ENCODE measurements at places on chromosomes 12 and 14.

DNA sequence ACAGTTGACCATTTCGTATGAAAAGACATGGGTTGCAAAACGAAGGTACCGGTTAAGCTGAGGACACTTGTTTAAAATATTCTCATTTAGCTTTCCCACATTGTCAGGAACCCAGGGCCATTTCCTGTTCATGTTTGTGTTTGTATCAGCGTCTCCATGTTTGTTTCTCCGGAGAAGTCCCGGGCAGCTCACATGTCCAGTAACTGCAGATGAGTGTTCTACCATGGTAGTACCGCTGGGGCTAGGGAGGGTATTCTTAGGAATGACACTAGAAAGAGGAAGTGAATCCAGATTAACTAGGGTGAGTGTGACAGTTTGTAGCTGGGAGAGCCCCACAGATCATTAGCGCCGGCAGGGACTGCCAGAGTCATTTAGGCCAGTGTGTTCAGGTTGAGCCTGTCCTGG, 50.0 kb upstream of the EVL start:
- DNase-seq = no peak

DNA sequence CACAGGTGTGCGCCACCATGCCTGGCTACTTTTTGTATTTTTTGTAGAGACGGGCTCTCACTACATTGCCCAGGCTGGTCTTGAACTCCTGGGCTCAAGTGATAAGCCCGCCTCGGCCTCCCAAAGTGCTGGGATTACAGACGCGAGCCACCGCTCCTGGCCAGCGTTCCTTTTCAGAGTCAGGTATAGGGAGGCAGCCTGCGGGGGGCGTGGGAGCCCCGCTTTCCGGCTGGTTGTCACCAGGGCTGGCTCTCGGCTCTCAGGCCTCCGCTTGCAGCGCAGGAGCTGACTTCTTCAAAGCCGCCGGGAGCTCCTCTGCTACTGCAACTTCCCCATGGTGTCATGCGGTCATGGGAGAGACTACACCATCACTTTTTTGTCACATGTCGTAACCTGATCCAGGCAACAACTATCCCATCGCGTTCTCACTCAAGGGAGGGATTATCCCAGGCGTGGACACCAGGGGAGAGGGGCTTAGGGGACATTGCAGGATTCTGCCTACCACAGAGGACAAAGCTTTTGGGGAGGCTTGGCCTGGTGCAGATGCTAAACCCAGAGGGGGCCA, 129.4 kb downstream of the SCARB1 start:
- no peak for DNase-seq

DNA sequence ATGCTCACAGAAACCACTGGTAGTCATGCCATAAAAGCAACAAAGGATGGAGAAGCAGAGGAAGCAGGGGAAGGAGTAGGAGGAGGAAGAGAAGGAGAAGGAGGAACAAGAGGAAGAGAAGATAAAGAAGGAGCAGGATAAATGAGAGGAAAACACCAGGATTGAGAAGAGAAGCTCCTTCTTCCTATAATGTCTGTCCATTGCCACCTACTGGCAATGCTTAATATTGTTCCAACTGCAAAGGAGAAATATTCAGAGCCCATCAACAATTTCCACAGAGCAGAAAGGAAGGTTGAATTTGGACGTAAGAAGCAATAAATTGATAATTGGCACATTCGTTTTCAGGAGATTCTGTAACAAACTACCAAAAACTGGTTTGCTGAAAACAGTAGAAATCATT, 898.4 kb downstream of the SLC16A7 start:
- DNase-seq = no peak

DNA sequence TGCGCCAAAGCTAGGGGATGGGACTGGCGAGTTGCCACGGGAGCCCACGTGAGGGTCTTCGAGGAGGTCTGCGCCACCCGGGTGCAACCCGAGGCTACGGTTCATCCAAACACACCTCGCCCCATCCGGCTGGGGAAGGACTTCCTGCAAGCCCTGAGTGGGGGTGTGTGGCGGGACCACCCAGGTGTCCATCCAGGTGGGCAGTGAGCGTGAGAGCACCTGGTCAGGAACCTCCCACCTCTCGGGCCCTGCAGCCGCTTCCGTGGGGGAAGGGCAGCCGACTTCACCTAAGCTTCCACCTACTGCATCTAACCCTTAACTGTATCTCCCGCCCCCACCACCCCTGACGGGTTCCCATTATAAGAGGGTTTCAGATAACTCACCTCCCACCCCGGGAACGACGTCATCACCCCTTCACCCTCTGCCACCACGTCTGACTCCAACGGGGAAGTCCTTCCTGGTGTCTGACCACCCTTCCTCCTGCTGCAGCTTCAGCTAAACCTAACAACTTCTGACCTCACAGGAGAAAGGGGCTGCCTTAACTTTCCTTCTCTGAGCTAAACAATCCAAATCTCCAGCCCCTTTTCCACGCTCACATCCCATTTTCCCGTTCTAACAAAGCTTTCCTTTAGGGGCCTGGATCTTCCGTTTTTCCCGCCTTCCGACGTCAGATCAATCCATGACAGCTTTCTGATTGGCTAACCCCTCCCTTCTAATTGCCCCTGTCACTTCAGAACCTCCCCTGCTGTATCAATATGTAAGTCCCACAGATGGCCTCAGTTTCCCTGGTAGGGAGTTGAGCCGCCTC, 27.4 kb upstream of the SMUG1 start:
- DNase-seq = no peak

- no peak for DNase-seq
Observed at GRCh38 chr12:103827911-103828391, 13.1 kb downstream of the NT5DC3 start.

GRCh38 chr12:47094804-47095203, 15.0 kb upstream of the AMIGO2 start:
- DNase-seq = no peak

DNA sequence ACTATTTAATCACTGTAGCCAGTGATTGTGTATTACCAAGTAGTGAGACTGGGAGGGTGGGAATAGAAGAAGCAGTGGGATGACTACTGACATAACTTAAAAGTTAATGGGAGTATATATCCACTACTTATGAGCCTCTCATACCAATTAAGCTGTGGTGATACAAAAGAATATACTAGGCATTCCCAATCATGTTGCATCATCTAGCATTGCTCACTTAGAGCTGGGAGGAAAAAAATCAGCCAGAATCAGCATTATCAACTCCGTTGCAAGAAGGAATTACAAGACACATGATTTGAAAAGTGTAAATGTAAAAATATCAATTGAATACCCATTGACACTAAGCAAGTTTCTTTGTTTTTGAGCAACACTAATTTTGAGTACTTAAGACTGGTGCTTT, 745 bp upstream of the PPP1R36 start:
- no peak for DNase-seq

- no peak for DNase-seq
Observed at GRCh38 chr12:129372876-129373275, 519.6 kb downstream of the GLT1D1 start.

- no peak for DNase-seq
Observed at GRCh38 chr12:54750-55535, 11.6 kb upstream of the IQSEC3 start.

- no peak for DNase-seq
Observed at GRCh38 chr14:97442363-97442762, 645.2 kb downstream of the VRK1 start.

- no peak for DNase-seq
Observed at GRCh38 chr12:12091977-12092663, 21.4 kb downstream of the BCL2L14 start.

DNA sequence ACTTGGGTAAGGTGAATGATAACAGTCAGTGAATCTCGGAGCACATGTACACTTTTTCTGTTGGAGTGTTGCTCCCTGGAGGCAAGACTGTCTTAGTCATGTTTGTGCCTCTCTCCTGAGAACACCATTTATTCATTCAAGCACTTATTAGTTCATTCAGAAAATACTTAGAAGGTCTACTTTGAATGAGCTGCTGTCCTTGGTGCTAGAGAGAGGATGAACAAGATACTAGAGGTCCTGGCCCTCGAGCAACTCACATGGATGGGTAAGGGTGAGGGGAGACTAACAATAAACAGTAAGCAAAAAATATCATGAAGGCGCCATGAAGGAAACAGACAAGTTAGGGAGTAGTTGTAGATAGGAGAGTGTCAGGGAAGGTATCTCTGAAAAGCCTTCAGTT, 17.1 kb upstream of the SAMD4A start:
- DNase-seq = no peak

DNA sequence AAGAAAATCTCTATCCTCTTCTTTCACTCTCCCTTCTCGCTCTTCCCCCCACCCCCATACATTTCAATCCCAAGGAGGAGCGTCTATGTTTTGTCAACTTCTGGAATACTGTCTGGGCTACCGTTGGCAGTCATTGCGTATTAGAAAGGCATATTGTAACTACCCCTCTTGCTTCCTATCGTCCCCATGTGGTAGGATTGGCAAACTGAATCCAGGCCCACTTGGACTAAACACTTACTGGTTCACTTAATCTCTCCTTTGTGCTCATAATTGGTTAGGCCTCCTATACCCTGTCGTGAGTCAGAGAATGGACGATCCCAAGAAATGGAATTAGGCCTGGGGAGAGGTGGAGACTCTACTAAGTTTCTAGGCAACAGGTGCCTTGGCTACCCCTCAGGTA, 68.8 kb upstream of the SLC8A3 start:
- DNase-seq = no peak
